SK-N-SH treated with all-trans-retinoic acid at 6 μM for 48 hours (cell line): ENCODE measurements at places on chromosomes 12 and 14.

- ATAC-seq, result no peak
These were observed 258.7 kb downstream of the SYT10 start for GRCh38 chr12:33180918-33181317.

DNA sequence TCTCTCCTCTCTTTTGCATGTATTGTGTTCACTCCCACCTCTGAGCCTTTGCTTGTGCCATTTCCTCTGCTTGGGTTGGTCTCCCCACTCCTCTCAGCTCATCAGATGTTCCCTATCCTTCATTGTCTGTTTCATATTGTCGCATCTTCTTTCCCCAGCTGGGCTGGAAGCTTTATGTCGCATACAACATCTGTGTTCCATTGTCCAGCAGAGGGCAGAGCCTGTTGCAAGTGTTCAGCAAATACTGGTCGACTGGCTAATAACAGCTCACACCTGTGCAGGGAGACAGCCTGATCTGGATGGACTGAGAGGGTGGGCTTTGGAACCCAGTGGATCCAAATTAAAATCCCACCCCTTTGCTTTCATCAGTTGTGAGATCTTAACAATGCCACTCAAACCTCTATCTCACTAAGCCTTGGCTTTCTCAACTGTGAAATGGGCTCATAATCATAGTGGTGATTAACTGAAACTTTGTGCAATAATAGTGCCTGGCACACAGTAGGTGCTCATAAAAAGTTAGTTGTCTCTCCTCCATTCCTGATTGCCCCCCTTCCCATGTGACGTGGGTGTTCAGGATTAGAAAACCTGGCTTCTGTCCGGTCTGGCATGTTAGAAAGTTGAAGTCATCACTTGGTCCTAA, 75.8 kb downstream of the RIN3 start:
- ATAC-seq, result no peak

DNA sequence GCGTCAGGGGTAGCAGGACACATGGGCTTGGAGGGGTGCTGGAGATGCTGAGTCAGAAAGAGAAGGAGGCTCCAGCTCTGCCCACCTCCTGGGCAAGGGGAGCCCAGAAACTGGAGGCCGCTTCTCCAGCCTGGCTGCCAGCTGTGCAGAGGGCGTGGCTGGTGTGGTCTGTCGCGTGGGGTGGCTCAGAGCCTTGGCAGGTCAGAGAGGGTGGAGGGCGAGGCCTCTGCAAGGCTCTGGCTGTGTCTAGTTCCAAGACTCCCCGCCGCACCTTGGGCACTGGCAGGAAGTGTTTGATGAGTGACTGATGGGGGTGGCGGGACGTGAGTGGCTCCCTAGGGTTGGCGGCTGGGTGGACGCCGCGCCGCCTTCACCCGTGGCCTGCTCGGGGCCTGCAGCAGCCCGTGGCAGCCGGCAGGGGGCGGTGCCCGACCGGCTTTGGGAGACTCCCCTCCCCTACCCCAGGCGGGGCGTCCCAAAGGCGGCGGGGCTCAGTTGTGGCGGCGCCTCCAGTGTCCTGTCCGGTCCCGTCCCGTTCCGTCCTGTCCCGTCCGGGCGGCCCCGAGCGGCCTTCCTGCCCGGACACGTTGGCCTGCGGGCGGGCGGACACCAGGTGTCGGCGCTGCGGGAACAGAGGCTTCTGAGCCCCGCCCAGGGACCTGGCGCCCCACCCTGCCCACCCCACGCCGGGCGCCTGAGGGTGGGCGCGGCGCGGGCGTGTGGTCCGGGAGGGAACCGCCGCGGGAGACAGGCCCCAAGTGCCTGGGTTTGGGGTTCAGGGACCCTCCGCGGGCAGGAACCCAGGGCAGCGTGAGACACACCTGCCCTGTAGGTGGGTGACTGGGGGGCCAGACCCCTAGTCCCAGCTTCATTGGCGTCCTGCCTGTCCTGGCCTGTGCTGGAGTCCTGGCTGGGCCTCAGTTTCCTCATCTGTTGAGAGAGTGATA, 39.7 kb downstream of the KRT80 start:
- peak; percentile 49 for ATAC-seq

GRCh38 chr14:32620303-32620702, 291.2 kb downstream of the AKAP6 start:
- ATAC-seq, result no peak

GRCh38 chr12:23576372-23576771, 373.1 kb downstream of the SOX5 start:
- ATAC-seq, result no peak

GRCh38 chr12:40063414-40063813, 42.5 kb downstream of the SLC2A13 start:
- ATAC-seq, result no peak

- no peak for ATAC-seq
These were observed 7.9 kb upstream of the OAS2 start for GRCh38 chr12:112970391-112970790.

DNA sequence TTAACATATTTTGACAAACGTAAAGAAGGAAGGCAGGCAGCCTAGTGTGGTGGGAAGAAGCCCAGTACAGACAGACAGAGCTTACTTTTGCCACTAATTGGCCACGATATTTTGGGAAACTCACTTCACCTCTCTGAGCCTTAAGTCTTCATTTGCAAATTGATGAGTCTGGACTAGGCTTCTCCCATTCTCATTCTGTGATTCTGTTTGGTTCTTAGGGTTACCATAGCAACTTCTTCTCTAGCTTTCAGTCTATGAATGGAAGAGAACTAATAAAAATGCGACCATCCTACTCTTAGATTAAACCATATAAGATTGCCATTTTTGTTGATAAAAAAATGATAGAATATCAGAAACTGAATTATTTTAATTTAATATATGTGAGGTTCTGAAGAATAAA, 210.5 kb downstream of the SNAPC1 start:
- ATAC-seq, result no peak

- ATAC-seq, result no peak
These were observed 27.6 kb upstream of the YY1 start for GRCh38 chr14:100211366-100211765.

DNA sequence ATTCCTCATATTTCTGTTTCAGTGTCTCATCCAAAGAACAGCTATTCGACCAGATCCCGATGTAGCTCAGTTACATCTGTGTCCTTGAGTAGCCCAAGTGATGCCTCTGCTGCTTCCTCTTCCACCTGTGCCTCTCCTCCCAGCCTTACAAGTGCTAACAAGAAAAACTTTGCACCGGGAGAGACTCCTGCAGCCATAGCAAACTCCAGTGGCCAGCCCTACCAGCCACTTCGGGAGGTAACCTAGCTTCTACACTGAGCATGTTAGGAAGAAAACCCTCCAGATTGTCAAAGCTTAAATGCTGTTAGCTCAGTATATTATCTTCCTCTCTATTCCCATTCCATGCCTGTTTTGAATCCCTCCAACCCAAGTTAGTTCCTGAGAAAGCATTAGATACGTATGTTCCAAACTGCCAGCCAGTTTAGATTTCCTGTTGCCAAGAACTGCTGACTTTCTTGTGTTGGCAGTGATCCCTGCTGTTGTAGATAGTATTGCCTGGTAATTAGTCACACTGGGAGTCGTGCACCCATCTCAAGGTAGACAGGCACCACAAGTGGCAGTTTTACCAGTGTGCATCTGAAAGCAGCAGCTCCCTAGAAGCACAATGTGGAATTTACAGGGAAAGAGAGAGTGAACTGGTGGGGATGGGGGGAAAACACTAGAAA, 14.0 kb upstream of the KCNH3 start:
- ATAC-seq, result no peak

GRCh38 chr14:84087986-84088531, 1441.9 kb upstream of the FLRT2 start:
- ATAC-seq, result no peak

- ATAC-seq, result no peak
These were observed 8.7 kb downstream of the A2ML1 start for GRCh38 chr12:8831116-8831515.

DNA sequence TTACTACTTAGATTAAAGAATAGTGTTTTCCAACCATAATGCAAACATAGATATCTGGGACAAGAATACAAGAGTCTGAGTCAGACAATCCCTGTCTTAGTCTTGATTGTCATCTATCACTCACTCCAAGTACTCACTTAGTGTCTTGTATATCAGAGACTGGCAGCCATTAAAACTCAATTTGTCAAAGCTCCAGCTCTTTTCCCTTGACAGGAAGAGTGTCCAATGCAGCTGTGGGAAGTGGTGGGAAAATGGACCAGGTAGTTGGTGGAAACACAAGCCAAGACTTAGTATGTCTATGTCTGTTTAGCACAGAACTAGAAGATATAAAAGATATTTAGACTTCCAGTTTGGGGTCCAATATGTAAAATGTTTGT, 271.6 kb upstream of the CLEC14A start:
- ATAC-seq, result no peak

- ATAC-seq, result no peak
These were observed 52.6 kb downstream of the DYRK2 start for GRCh38 chr12:67701121-67701520.

GRCh38 chr12:132389526-132390286, 60.3 kb upstream of the GALNT9 start:
- ATAC-seq, result no peak

- peak; percentile 85 for ATAC-seq
These were observed 32.1 kb downstream of the DEPDC4 start for GRCh38 chr12:100234591-100235304.

DNA sequence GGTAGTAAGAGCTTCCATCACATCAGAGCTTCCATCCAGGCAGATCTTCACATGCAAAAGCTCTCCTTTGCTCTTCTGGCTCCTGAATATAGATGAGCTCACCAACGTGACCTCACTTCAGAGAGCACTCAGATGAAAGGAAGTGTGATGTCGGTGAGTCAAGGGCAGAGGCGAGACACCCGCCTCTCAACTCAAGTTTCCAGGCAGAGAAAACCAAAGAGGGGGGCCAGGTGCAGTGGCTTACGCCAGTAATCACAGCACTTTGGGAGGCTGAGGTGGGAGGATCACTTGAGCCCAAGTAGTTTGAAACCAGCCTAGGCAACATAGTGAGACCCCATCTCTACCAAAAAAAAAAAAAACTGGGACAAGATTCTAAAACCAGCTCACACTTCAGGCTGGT, 126.9 kb downstream of the DUSP6 start:
- peak; percentile 39; the same call in 2 of the 3 replicates for ATAC-seq

GRCh38 chr12:124479680-124480468, 87.5 kb downstream of the NCOR2 start:
- ATAC-seq, result no peak; the same call in 2 of the 3 replicates

DNA sequence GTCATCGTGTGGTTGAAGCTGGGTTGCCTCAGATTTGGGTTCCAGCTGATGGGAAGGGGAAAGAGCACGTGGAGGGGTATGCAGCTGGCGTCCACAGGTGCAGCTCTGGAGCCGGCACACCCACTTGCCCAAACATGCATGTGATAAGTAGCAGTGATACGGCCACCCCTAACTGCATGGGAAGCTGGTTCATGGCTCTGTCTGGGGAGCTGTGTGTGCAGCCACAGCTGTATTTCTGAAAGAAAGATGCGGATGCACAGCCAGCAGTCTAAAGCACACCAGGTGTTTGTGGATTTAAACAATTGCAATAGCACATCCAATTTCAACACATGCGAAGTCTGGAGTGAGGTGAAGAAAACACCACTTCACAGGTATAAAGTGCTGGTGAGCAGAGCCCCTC, 181.4 kb downstream of the EFCAB11 start:
- ATAC-seq, result no peak

DNA sequence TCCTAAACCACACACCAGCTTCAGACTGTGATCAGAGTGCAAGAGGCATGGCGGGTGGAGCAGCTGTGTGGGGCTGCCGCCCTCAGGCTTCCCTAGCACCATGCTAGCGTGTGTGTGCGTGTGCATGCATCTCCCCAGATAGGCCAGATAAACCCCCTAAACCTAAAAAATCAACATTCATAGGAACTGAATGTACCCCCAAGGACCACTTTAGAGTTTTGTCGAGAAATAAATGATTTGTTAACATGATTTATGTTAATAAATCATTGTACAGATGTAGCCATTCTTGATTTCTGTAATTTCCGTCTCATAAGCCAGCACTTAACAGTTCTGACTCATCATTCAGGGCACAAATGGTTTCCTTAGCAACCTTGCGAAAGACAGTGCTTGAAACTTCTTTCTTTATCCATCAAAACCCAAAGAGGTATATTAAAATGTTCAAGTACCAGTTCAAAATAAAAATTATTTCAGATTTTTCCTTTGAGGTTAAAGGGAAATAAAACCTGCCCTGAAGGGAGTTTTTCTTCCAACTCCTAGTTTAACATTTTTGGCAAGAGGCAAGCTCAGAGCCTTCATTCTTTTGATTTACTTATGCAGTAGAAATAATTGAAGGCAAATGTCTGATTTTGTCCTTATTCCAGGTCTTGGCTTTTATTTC, 206.2 kb upstream of the RGS6 start:
- ATAC-seq, result peak; percentile 88

DNA sequence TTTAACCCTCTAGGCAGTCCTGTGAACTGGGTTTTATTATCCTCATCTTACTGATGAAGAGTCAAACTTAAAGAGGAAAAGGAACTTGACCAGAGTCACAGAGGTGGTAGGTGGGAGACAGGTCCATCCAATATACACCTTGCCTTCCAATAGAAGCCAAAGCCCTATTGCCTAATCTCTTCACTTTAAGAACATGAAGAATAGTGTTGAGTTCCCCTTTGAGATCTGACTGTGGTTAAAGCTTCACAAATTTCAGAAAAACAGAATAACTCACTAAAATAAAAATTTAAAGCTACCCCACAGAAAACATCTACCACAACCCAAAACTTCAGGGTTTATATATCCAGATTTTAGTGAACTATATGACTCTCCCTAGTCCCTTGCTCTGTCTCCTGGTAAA, 115.4 kb downstream of the ETV6 start:
- no peak for ATAC-seq

DNA sequence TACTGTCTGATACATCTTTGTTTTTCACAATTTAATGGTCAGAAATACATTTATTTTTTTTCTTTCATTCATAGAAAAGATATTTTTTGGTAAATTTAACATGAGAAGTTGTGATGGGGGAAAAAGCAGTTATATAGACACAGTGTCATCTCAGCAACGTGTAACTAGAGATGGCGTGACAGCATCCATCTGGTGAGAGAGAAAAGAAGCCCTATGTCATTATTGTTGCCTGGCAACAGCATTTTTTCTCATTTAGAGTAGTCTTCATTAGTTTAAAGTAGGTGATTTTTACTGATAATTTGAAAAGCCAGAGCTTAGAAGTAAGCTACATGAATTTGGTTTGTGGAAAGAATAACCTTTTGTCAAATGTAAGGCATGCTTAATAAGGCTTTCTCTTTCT, 128.6 kb downstream of the ACSS3 start:
- no peak for ATAC-seq

GRCh38 chr14:30331030-30331429, 227.9 kb upstream of the G2E3 start:
- no peak for ATAC-seq

GRCh38 chr14:98877065-98877464, 394.9 kb downstream of the BCL11B start:
- no peak for ATAC-seq

DNA sequence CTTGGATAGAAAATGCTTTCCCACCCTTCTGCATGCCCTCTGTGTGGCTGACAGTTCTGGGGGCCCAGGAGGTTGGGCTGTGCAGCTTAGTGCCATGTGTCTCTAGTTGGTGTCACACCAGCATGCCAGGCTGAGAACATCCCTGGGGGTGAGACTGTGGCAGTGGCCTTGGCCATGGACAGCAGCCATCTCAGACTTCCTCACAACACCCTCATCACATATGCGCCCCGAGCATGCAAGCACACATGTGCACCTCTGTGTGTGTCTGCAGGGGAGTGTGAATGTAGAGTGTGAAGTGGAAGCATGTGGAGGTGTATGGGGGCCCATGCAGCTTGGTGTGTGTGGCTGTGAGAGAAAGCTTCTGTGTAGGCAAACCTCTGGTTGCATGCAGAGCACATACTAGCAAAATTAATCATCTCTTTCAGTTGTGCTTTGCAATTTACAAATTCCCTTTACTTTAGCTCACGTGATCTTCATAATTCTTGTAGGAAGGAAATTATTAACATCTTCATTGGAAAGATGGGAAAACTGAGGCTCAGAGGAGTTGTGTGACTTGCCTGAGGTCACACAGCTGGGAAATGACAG, 8.4 kb downstream of the ASIC1 start:
- ATAC-seq, result no peak
